HS-27A (cell line): ENCODE measurements at places on chromosomes 7 and 10.

DNA sequence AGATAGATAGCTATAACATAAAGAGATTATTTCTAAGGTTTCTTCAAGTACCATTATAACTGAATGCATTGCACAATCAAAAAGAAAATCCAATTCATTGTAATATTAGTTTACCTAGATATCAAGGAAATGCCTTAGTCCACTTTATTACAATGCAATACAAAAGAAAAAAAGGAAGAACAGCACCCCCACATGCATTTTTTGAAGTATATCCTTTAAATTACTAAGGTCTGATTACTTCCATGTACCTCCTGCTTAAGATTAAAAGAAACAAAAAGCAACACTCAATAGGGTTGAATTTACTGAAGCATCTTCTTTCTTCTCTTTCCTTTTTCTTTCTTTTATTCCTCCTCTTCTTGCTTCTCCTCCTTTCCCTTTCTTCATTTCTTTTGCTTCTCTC, 973.8 kb upstream of the LRRTM3 start:
- no peak for DNase-seq

- no peak for DNase-seq
These were observed 47.9 kb upstream of the FOXK1 start for GRCh38 chr7:4634166-4634565.

GRCh38 chr10:71694567-71694968, 25.0 kb downstream of the C10orf105 start:
- no peak for DNase-seq

GRCh38 chr10:95790982-95791381, 35.0 kb downstream of the ENTPD1 start:
- no peak for DNase-seq

DNA sequence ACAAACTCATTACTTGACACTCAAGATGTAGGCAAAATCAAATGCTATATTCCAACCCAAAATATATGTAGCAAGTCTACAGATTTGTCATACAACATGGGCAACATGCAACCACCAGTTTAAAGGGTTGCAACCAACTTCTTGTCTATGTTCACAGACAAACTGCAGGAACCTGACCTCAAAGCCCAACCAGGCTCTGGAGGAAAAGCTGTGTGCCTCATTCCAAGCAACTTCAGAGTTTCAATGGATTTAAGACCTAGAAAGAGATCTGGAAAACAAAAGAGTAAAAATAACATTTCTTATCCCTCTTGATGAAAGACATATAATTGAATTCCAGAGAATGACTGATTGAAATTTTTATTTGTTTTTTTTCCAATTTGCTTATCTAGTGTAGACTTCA, 300.5 kb upstream of the ETV1 start:
- no peak for DNase-seq

- no peak for DNase-seq
These were observed 87.9 kb upstream of the PLXDC2 start for GRCh38 chr10:19728376-19728775.

DNA sequence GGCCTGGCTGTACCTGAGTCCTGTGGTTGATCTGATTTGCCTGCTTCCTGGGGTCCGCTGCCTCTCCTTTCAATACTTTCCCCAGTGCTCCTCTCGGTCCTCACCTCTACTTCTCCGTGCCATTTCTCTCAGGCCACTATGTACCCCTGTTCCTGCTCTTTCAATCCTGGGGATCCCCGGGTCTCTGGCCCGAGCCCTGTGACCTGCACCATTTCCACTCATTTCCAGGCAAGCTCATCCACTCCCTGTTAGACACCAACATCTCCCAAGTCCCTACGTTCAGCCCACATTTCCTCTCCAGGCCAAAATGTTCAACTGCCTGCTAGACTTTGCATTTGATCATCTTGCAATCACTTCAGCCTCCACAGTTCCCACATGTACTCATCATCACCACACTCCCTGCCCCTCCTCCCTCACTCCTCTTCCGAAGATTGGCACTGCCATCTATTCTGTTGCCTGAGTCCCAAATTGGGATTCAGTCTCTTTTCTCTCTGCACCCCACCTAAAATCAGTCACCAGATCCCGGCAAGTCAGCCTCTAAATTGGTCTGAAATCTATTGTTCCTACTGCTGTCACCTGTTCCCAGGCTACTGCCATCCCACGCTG, 34.4 kb upstream of the ZMIZ1 start:
- DNase-seq = no peak

DNA sequence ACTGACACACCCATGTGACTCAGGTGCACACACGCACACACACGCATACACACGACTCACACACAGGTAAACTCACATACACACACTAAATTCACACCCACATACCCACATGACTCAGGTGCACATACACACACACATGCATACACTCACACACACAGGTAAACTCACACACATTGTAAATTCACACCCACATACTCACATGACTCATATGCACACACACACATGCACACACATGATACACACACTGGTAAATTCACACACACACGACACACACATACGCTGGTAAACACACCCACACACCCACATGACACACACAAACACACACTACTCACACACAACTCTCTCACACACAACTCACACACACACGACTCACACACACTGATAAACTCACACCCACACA, 63.6 kb downstream of the TCERG1L start:
- DNase-seq = no peak

DNA sequence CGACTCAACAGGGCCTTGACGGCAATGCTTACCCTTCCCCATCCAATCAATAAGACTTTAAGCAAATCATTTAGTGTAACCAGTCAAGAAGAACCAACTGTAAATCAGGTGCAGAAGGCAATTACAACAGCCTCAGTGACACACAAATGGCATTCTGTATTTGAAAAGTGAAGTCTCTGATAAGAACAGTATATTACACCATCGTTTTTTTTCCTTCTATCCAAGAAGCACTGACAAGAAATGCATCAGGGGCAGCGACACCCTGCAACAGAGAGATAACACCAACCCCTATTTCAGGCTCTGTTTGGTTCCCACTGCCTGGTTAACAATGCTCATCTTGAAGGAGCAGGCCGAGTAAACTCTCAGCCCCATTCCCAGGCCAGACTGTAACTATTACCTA, 204.0 kb upstream of the AOAH start:
- DNase-seq = no peak

DNA sequence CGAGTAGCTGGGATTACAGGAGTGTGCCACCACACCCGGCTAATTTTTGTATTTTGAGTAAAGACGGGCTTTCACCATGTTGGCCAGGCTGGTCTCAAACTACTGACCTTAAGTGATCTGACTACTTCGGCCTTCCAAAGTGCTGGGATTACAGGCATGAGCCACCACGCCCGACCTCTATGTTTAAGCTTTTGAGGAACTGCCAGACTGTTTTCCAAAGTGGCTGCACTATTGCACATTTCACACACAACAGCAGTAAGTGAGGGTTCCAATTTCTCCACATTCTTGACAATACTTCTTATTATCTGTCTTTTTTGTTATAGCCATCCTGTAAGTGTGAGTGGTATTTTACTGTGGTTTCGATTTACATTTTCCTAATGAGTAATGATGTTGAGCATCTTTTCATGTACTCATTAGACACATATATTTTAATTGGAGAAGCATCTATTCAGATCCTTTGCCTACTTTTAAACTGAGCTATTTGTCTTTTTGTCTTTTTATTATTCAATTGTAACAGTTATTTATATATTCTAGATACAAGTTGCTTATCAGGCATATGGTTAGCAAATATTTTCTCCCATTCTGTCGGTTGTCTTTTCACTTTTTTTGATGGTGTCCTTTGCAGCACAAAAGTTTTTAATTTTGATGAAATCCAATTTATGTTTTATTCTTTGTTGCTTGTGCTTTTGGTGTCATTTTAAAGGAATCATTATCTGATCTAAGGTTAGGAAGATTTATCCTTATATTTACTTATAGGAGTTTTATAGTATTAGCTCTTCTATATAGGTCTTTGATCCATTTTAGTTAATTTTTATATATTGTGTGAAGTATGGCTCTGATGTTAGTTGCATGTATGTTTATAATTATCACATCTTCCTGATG, 12.8 kb upstream of the IRF5 start:
- no peak for DNase-seq
